ENCODE measurements at places on chromosomes 2 and 18.

DNA sequence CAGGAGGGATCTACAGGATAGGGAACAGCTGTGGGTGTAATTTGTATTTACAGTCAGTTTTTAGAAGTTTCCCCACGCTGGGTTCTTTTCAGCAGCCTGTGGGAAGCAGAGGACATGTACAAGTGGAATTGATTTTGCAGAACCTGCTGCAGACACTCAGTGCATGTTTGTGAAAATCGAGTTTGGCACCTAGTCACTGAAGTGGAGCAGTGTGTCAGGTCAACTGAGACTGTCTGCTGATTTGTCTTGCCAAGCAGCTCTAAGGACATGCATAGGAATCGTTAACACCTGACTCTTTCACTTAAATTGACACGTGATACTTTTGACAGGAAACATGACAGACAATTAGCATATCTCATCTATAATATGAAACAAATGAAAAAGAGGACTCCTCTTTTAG lies 416.6 kb downstream of the TMX3 start:
- DNase-seq, result no peak

GRCh38 chr2:29706171-29706720 lies 215.1 kb downstream of the ALK start:
- no peak for DNase-seq

DNA sequence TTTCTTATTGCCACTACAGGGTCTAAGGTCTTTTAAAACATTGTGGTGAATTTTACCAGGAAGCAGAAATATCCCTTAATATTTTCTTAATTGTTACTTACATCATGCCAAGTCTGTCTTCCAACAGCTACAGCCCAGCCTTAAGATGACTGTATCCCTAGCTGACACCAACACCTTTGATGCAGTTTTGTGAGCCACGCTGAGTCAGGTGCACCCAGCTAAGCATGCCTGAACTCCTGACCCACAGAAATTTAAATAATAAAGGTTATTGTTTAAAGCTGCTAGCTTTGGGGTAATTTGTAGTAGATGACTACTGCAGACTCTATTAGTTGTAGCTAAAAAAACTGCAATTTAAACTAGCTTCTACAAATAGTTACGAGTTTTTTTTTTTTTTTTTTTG lies 1757.9 kb upstream of the LRRTM1 start:
- DNase-seq, result no peak

- no peak for DNase-seq
Observed at GRCh38 chr18:26386441-26386840, 160.2 kb downstream of the TAF4B start.

DNA sequence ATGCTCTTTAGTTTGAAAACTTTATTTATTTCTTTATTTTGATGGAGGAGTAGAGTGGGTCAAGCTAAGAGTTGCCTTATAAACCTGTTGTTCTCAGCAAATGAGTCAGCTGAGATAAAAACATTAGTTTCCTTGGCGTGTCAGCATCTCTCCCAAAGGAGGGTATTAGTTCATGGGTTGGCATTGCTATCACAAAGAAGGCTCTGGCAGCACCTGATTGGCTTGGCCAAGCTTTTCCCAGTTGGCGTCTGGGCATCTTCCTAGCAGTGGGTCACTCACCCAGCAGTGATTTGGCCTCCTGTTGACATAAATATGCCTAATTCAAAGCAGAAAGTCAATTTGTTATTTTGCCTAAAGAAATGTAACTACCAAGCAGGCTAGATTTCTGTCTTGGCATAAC lies 200.7 kb upstream of the TNP1 start:
- DNase-seq, result no peak

DNA sequence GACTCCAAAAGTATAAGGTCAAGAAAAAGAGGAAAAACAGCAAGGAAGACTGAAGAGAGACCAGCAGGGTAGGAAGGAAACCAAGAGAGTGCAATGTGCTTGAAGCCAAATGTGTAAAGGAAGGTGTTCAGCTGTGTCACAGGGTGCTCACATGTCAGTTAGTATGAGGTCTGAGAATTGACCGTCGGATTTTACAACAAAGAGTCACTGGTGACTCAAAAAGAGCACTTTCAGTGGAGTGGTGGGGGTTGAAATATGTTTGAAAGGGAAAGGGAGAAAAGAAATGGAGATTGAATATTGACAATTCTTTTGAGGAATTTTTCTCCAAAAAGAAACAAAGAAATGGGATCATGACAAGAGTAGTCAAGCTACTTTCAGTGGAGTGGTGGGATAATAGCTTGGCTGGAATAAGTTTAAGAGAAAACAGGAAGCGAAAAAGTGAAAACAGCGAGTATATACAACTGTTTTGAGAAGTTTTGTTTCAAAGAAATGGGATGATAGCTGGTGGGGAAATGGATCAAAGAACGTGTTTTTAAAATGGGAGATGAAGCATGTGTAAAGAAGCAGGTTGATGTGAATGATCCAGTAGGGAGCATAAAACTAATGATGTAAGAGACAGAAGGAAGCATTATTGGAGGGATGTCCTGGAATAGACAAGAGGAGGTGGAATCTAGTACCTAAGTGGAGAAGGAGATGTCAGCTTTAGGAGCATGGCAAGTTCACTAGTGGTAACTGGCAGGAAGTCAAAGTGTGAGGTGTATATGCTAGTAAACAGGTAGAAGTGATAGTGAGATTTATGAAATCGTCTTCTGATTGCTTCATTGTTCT lies 3.6 kb upstream of the TSPYL6 start:
- DNase-seq, result no peak

DNA sequence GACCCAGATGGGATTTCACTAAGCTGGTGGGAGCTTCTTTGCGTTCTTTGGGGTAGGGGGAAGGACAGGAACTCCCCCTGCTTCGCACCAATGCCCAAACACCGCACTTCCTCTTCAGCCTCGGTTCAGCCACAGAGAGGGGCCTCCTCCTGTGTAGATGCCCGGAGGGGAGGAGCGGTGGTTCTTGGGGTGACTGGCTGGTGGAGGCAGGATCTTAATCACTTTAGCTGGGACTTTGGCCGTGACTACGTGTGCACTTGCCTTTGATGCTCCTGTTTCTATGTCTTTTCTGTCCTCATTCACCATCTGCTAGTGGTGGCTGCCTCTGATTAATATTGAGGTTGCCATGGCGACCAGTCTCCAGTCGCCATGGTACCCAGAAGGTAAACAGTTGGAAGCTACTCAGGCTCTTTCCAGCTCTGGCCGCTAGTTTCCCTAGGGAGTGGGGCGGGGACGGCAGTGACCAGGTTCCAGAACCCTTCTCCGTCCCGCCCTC lies 1.9 kb downstream of the CNGA3 start:
- no peak for DNase-seq

DNA sequence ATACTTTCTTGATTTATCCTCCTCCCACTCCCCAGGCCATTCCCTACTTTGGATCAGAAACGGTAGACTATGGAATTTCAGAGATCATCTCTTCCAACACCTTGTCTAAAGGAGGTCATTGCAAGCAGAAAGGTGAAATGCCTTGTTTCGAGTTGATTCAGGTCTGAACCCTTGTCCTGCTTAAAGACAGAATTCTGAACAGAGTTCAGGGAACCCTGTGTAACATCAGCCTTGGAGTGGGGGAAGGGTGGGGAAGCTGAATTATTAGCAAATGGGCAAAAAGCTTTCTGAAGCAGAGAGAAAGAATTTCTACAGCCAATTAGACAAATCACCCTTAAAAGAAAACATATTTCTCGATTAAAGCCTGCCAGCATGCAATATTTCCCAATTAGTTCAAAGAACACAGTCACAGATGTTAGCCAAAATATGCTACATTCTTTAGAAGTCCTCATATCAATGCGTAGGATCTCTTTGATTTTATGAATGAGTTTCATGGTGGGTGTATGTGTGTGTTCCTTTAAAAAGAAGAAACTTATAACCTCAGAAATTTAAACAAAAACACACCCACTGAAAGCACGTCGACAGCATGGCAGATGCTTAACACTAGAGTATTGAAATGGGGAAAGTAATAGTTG lies 353.1 kb downstream of the RND3 start:
- DNase-seq, result no peak

GRCh38 chr18:79521416-79522205 lies 125.9 kb downstream of the NFATC1 start:
- DNase-seq, result no peak

DNA sequence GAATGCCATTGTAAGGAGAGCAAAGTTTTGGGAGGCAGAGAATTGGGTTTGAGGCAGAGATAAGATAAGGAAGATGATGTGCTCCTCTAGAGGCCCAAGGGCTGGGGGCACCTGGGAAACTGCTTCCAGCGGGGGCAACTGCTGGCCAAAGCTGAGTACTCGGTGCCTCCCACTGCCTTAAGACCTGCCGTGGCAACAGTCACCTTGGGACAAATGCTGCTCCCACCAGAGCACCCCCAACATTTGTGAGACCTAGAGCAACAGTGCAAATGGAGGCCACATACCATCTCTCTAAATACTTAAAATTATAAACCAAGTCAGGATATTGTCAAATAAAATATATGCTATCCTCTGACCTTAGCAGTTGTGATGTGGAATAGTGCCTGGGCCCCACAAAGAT lies 127.1 kb downstream of the CAPN13 start:
- no peak for DNase-seq

- DNase-seq, result no peak
Observed at GRCh38 chr2:197711578-197711977, 6.4 kb downstream of the MARS2 start.

DNA sequence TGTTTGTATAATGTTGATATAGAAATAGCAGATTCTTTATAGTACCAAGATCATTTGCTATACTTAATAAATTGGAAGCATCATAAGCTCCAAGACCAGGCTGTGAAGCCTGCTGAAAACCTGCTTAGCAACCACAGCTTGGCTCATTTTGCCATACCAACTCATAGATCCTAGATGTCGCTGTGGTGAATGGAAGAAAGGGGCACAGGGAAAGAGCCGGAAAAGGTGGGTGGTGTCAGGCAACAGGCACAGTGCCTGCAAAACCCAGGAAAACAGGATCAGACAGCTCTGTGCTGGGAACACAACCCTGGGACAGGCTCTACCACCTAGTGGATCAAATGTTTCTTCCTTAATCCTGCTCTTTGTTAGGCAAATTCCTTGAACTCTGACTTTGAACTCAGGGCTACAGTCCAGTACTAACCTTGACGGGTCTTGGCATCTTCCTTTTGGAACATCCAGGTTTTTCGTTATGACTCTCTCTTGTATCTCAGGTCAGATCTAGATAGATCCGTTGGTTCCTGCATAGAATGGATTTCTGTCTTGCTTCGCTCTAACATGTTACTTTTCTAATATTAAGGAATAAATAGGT lies 31.6 kb downstream of the TWSG1 start:
- DNase-seq, result peak; percentile 54

GRCh38 chr18:23981369-23981980 lies 33.1 kb upstream of the TTC39C start:
- DNase-seq, result no peak

- no peak for DNase-seq
Observed at GRCh38 chr2:21710031-21710430, 586.3 kb downstream of the TDRD15 start.

GRCh38 chr2:230781130-230781797 lies 68.6 kb downstream of the CAB39 start:
- DNase-seq, result no peak

- DNase-seq, result no peak
Observed at GRCh38 chr2:176101842-176102241, 2.2 kb downstream of the HOXD12 start.

DNA sequence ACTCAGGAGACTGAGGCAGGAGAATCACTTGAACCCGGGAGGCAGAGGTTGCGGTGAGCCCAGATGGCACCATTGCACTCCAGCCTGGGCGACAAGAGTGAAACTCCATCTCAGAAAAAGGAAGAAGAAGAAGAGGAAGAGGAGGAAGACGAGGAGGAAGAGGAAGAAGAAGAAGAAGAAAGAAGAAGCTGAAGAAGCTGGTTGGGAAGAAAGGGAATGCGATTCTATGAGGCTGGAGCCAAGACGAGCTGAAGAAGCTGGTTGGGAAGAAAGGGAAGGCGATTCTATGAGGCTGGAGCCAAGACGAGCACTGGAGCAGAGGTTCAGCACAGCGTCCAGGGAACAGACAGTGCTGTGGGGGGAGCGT lies 30.3 kb upstream of the TAF1B start:
- no peak for DNase-seq

GRCh38 chr2:71834796-71835195 lies 312.9 kb downstream of the CYP26B1 start:
- DNase-seq, result no peak

- no peak for DNase-seq
Observed at GRCh38 chr2:163641986-163642385, 93.8 kb downstream of the FIGN start.

- DNase-seq, result no peak
Observed at GRCh38 chr2:222882484-222882928, 21.7 kb downstream of the ACSL3 start.

DNA sequence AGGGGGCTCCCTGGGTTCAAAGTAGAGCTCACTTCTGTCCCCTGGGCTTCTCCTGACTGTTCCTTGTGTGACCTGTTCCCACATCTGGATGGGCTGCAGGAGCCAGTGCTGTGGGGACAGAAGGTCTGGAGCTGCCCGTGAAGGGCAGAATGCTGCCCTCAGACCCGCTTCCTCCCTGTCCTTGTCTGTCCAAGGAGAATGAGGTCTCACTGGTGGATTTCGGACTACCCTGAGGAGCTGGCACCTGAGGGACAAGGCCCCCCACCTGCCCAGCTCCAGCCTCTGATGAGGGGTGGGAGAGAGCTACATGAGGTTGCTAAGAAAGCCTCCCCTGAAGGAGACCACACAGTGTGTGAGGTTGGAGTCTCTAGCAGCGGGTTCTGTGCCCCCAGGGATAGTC lies 15.5 kb downstream of the EMX1 start:
- no peak for DNase-seq

- DNase-seq, result no peak
Observed at GRCh38 chr2:230696670-230697069, 16.0 kb upstream of the CAB39 start.

Data from hippocampal formation (tissue), 2 donors.